ENCODE measurements at places on chromosomes 1 and 21.
A peak's percentile ranks its signal among the peaks of the same experiment; 100 is the strongest.

DNA sequence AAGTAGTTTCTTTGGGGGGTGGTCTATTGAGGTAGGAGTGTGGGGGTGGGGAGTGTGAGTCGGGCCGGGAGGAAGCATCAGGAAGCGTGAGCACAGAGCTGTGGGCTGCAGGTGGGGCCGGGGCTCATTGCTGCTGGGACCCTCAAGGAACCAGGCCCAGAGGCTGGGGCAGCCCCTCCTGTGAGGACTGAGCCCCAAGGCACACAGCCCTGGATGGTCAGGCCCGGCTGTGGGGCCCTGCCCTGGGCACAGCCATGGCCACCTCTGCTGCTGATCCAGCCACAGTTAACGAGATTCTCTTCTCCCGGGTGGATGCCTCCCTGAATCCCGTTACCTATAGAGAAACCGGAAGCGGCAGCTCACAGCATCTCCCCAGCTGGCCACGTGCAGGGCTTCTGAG lies 22.9 kb upstream of the SUMO3 start:
- DNase-seq: no peak

DNA sequence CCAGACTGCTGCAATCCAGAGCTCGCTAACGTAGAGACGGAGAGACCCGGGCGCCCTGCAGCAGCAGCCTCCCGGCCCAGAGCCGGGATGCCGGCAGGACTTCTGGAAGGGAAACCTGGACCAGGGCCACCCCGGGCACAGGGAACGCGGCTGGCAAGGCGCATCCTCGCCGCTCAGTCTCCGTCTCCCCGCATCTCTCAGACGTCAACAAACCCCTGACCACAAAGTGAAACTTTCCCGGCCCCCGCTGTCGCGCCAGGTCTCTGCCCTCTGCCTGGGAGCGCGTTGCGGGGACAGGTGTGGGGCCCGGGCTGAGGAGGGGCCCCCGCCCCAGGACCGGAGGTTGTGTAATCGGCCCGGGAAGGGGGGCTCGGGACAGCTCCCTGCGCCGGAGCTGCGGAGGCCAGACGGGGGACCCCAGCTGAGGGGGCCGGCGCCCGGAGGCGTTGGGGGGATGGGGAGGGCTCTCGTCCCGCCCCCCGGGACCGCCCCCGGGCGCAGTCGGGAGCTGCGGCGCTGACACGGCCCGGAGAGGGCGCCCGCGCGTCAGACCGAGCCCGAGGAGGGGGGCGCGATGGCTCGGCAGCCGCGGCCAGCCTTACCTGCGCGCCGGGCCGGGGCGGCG lies 116.6 kb upstream of the HIVEP3 start:
- DNase-seq: peak; percentile 65

GRCh38 chr21:43355925-43356289 lies 71.0 kb downstream of the SIK1 start:
- no peak for DNase-seq

GRCh38 chr1:13513895-13514546 lies at the start of gene LRRC38:
TSS of gene LRRC38 (minus strand) at chr1:13514003. CDS start at chr1:13513593, 410 bp downstream.
- no peak for DNase-seq

GRCh38 chr1:193183019-193183627 lies 3.3 kb downstream of the B3GALT2 start:
- no peak for DNase-seq

DNA sequence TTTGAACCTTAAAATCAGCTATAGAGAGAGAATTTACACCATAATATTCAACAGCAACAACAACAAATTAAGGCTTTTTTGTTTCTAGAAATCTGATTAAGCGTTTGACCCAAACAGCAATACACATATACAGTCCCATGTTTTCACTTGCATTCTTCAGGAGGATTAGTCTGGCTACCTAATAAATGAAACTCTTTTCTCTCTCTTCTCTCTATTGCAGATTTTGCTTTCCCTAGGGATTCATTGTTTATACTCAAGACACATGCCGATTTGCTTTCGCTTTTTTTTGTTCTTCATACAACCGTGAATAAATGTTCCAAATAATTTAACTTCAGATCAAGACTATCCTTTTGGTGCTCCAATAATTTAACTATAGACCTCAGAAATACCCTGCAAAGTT lies 162.4 kb upstream of the PTBP2 start:
- no peak for DNase-seq

GRCh38 chr1:189349607-189350006 lies 1128.1 kb downstream of the BRINP3 start:
- DNase-seq: no peak

DNA sequence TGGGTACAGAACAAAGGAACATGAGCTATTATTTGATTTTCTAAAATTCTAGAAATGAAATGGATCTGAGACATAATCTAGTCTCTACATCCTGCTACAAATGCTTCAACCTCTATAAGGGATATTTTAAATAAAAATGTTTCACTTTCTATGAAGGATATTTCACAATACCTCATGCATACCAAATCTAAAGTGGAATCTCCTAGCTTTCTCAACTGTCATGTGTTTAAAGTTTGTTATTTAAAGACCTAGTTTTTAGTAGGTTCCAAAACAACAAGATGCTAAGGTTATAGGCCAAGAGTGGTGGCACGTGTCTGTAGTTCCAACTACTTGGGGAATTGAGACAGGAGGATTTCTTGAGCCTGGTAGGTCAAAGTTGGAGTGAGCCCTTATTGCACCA lies 47.6 kb downstream of the KDM5B start:
- DNase-seq: no peak
